SW480 (cell line): ENCODE measurements at places on chromosomes 11 and 22.

- no peak for DNase-seq
Observed at GRCh38 chr11:61975638-61976419, 8.4 kb upstream of the FTH1 start.

DNA sequence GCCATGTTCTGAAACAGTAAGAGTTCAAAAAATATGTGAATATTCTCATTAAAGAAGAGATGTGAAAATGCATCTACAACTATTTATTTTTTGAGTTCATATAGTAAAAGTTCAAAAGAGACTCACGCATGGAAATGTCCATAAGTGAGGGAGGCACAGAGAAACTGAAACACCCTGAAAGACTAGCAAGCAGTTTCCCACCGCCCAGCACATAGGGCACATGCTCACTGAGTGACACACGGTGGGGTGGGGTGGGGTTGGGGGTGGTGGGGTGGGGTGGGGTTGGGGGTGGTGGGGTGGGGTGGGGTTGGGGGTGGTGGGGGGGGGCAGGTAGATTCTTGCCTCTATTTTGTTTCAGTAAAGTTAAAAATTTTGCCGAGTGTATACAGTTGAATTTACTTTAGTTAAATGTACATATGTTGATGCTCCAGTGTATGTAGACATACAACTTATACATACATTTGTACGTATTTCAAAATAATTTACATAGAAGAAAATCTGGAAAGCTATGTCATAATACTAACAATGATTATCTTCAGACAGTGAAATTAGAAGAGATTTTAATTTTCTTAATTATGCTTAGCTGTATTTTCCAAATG is 6.3 kb downstream of the CCDC34 start:
- no peak for DNase-seq

DNA sequence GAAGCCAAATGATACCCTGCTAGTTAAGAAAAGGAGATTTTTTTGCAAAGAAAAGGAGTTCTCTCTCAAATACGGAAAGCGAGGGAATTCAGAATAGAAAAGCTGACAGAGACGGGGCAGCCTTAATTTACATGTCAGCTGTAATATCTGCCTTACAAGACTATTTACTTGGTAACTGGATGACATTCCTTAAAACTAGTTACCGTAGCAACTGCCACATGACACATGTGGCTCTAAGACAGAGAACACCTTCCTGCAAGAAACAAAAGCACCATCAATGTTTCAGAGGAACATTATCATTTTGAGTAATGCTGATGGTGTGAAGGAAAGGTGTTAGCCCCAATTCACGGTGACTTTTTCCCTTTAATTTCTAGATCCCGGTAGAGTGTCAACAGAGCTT is 222.1 kb downstream of the LRRC4C start:
- no peak for DNase-seq

DNA sequence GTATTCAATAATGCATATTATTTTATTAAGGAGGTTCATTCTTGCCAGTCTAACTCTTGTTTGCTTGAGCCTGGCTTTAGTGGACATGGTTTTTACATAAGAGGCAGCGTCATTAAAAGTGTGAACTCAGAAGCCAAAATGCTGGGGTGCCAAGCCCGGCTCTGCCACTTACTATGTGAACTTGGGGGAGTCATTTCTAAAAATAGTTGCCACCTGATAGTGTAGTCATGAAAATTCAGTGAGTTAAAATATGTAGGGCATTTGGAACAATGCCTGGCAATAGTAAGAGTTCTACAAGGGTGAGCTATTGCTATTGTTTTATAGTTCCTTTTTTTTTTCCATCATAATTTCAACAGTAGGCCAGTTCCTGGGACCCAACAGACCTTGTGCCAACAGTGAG is 49.9 kb downstream of the TENM4 start:
- no peak for DNase-seq

DNA sequence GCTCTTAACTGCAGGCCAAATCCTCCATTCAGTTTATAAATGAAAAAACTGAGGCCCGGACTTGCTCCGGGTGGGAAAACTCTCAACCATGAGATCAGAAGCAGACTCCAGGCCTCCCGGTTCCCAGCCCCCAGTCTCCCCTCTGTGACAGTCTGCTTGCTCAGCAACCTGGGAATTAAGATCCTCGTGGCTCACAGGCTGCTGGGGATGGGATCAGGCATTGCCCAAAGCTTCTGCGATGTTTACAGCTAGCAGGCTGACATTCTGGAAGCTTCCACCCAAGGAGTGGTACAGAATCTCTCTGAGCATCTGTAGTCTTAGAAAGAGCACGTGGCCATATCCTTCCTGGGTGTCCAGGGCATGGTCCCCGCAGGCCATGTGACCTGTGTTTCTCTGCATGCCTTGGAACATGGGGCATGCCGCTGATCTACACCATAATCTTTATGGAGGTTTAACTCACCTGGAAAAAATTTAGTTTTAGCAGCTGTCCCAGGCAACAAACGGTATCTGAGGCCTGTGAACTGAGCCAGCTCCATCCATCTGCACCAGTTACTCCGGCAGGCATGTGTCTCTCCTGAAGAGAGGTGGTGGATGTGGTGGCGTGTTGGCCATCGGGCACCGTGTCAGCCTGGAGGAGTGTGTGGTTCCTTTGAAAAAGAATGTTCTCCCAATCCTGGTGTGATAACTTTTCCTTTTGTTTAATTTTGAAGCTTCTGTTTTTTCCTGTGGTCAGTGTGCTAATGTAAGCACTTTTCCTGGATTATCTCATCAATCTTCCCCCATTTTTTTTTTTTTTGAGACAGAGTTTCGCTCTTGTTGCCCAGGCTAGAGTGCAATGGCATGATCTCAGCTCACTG is 7.9 kb downstream of the FBLN1 start:
- no peak for DNase-seq
